ENCODE measurements at places on chromosomes 3 and 15.

GRCh38 chr3:17045705-17046104, 160.9 kb downstream of the PLCL2 start:
- H3K27ac ChIP-seq = no peak overlapping the region
- peaks cover 42% of the 10 kb centered on the region for H3K36me3 ChIP-seq
- H3K4me1 ChIP-seq = no peaks in the 10 kb centered on the region
- DNase-seq = no peak

DNA sequence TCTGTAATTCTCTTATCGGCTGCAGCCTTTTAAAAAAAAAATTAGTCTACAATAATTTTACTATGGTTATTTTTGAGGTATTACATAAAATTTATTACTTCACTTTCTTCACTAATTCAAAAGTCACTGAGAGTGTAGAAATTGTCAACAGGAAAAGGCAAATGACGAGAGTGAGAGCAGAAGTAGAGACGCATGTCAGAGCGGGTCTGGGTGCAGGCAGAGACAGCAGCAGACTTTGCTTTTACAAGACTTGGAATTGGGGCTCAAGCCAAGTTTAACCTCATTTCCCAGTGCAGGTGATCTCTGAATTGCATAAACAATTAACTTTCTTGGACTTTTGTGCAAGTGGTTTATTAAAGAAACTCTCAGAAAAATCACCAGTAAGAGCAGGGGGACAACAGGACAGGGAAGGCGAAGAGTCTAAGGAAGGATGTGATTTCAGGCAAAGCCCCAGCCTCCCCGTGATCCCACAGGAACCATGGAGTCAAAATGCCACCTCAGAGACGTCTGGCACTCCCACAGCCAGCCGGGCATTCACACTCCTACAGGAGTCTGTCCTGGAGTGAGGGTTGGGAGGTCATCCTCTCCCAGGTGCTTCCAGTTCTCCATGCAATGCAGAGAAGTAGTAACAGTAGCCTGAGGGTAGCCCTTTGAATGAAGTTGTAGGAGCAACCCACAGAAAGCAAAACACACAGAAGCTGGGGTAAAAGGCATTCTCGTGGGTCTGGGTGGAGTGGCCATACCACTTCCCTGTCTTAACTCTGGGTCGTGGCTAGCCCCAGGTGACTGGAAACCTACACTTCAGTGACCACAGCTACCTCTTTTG, 274.0 kb upstream of the TGFBR2 start:
- peak; percentile 58 for DNase-seq
- H3K36me3 ChIP-seq = no peaks in the 10 kb centered on the region
- no peaks in the 10 kb centered on the region for H3K27me3 ChIP-seq
- H3K27ac ChIP-seq = no peak overlapping the region

DNA sequence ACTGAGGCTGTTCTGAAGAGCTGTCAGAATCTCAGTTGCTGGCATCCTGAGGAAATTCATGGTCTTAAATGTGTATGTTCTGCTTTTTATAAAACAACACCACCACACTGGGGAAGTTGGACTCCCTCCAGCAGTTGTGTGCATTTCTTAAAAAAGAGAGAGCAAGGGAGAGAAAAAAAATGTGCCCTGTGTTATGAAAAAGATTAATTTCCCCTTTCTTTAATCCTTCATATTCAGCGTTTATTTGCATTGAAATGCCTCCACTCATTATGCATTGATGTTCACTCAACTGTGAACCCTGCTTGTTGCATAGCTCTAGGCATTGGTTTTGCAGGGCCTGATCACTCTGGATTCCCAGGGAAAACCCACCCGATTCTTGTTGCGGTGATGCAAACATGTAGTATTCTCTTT, 4.4 kb upstream of the ZNF609 start:
- peak; percentile 41 for DNase-seq
- H3K4me1 ChIP-seq = peaks cover 4% of the 10 kb centered on the region
- no peak overlapping the region for H3K27ac ChIP-seq
- H3K36me3 ChIP-seq = peaks cover 11% of the 10 kb centered on the region
- H3K4me3 ChIP-seq = no peak overlapping the region

DNA sequence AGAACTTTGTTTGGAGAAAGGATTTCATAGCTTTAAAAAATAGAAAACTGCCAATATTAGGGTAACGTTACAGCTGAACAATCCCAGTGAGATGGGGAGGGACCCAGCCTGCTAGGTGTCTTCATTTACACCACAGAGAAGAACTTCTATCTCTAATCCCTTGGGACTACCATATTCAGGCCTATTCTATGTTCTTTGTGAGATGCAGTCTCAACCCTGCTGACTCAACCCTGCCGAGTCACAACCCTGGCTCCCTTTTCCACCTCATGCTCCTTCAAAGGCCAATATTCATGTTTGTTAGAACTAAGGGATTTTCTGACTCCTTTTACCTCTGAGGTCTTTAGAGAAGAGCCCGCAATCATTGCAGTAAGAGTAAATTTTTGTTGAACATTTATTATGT, 350.5 kb downstream of the EPHB1 start:
- H3K27ac ChIP-seq = no peak overlapping the region
- no peak for DNase-seq
- no peaks in the 10 kb centered on the region for H3K36me3 ChIP-seq

DNA sequence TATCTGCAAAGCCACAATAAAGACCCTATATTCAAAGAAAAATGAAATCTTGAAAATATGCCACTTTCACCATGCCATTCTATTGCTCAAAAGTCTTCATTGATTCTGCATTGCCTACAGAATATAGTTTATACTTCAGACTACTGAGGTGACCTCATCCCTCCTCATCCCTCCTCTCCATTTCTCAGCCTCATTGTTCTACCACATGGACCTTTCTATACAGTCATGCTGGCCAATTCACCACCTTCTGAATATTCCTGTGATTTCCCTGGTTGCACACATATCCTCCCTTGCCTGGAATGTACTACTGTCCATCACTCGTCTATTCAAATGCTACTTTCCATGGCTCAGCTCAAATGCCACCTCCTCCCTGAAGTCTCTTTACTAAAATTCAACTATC, 3.5 kb upstream of the COL8A1 start:
- peaks cover 20% of the 10 kb centered on the region for H3K27me3 ChIP-seq
- H3K27ac ChIP-seq = no peak overlapping the region
- no peaks in the 10 kb centered on the region for H3K4me1 ChIP-seq
- no peaks in the 10 kb centered on the region for H3K36me3 ChIP-seq
- no peak overlapping the region for H3K4me3 ChIP-seq
- DNase-seq = no peak

- H3K4me1 ChIP-seq = no peaks in the 10 kb centered on the region
- H3K36me3 ChIP-seq = no peaks in the 10 kb centered on the region
- no peak for DNase-seq
Observed at GRCh38 chr3:60698117-60698516, 553.1 kb downstream of the FHIT start.

DNA sequence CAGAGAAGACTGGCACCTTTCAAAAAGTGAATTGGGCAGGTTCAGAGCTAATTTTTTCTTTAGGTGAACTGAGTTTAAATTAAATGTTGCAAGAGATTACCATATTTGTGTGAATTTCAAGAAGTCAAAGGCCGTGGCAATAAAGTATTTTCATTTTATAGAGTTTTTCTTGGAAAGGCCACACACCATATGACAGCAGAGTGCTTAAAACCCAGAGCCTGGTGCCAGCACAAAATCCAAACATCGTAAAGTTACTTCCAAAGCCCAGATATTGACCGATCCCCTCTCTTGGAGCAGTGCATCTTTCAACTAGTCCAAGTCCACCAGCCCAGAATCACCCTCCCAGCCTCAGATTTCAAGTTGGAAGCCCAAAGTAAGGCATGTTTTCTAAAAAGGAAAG, 164.5 kb downstream of the VGLL4 start:
- no peak overlapping the region for H3K4me3 ChIP-seq
- no peak overlapping the region for H3K27ac ChIP-seq
- H3K4me1 ChIP-seq = no peaks in the 10 kb centered on the region

GRCh38 chr15:100911086-100911485, 8.1 kb upstream of the LRRK1 start:
- H3K27me3 ChIP-seq = no peaks in the 10 kb centered on the region
- H3K27ac ChIP-seq = no peak overlapping the region
- H3K36me3 ChIP-seq = no peaks in the 10 kb centered on the region

DNA sequence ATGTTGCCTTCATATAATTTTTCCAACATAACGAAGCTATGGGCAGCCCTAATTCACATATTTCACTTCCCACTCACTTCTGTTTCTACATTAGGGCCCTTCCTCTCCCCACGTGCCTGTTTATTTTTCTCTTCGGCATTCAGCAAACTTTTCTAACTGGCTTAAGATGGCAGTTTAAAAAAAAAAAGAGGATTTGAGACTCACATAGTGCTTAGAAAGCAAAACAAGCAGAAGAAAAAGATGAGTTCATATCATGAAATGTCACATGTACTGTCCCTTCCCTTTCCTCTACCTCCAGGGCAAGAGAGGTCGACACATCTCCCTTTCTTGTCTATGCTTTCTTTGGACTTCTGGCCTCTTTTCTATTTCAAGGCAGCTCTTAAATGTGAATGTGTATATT, 30.6 kb downstream of the SLC49A4 start:
- DNase-seq = no peak
- no peak overlapping the region for H3K27ac ChIP-seq

GRCh38 chr15:92648190-92648875, 7.2 kb downstream of the FAM174B start:
- H3K4me3 ChIP-seq = no peak overlapping the region
- H3K27ac ChIP-seq = no peak overlapping the region
- no peaks in the 10 kb centered on the region for H3K36me3 ChIP-seq
- H3K4me1 ChIP-seq = no peaks in the 10 kb centered on the region
- no peak for DNase-seq

DNA sequence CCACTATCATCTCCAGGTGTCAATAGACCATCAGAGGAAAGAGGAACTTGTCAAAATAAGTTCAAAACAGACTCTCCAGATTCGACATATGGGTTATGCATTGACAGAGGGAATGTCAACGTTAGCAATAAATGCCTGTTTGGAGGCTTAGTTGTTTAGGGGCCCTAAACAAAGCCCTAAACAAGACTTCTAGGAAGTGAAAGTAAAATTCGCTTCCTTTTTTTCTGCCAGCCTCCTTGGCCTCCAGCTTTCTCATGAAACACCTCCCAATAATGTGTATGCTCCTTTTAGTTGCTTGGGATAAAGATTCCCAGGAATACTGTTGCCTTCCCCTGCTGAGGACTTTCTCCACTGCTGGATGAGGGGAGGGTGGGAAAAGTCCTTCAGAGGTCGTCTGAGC, 70.9 kb upstream of the ARNT2 start:
- no peak for DNase-seq
- H3K27ac ChIP-seq = no peak overlapping the region
- peaks cover 4% of the 10 kb centered on the region for H3K4me1 ChIP-seq
- no peak overlapping the region for H3K4me3 ChIP-seq

DNA sequence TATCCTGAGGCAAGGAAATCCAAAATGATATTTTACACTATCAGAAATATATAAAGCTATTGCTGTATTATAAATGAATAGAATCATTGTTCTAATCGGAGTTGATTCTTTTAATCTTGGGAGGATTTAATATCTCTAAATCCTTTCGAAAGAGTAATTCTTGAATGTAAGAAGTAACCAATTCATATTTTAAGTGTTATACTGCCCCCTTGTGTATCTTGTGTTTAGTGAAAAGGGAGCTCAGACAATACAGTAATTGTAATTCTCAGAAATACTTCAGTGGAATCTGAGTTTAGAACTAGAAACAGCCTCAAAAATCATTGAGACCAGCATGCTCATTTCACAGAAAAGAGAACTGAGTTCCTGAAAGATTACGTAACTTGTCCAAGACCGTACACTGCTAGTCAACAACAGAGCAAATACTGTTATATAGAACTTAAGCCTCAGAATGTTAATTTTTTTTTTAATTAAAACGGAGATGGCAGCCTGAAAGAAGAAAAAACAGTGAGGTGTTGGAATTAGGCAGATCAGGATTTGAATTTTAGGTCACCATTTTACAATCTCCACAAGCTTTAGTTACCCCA, 42.9 kb downstream of the PLCH1 start:
- DNase-seq = peak; percentile 59
- no peaks in the 10 kb centered on the region for H3K36me3 ChIP-seq
- H3K4me1 ChIP-seq = no peaks in the 10 kb centered on the region
- no peak overlapping the region for H3K4me3 ChIP-seq
- H3K27ac ChIP-seq = no peak overlapping the region

- H3K4me1 ChIP-seq = no peaks in the 10 kb centered on the region
- no peaks in the 10 kb centered on the region for H3K27me3 ChIP-seq
- H3K36me3 ChIP-seq = peaks cover 29% of the 10 kb centered on the region
- no peak overlapping the region for H3K4me3 ChIP-seq
Observed at GRCh38 chr3:197675951-197676350, 60.8 kb downstream of the RUBCN start.

DNA sequence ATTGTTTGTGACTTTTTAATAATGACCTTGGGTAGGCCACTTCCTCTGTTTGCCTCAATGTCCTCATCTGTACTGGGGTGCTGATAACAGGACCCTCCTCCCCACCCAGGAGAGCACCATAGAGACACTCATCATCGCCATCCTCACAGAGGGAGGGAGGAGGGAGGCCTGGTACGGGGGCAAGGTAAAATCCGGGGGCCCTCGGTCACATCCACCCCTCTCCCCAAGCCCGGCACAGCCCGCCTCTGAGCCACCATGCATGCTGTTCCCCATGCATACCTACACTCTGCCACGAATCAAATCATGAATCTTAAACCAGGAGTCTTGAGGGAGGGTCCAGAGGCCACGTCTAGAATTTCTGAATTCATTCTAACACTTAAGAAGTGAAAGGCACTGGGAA, 74.9 kb upstream of the IQSEC1 start:
- peaks cover 9% of the 10 kb centered on the region for H3K4me1 ChIP-seq
- no peak for DNase-seq
- no peaks in the 10 kb centered on the region for H3K36me3 ChIP-seq
- no peak overlapping the region for H3K4me3 ChIP-seq

DNA sequence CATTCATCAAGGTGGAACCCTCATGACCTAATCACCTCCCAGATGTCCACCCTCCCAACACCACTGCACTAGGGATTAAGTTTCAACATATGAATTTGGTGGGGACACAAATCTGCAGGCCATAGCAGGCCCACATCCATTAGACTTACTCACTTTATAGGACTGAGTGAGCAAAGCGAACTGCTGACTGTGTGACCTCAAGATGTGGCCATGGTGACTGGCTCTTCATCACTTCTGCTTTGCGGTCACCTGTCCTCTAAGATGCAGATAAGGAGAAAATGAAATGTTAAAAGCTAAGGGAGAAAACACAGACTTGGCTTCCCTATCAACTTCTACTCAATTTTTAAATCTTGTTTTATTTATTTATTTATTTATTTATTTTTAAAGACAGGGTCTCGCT, 14.5 kb upstream of the DCP1A start:
- no peak for DNase-seq
- no peak overlapping the region for H3K27ac ChIP-seq
- no peak overlapping the region for H3K4me3 ChIP-seq
- no peaks in the 10 kb centered on the region for H3K27me3 ChIP-seq
- no peaks in the 10 kb centered on the region for H3K4me1 ChIP-seq

Measured in natural killer cell (primary cell).